ENCODE measurements at places on chromosomes 1 and 21.

DNA sequence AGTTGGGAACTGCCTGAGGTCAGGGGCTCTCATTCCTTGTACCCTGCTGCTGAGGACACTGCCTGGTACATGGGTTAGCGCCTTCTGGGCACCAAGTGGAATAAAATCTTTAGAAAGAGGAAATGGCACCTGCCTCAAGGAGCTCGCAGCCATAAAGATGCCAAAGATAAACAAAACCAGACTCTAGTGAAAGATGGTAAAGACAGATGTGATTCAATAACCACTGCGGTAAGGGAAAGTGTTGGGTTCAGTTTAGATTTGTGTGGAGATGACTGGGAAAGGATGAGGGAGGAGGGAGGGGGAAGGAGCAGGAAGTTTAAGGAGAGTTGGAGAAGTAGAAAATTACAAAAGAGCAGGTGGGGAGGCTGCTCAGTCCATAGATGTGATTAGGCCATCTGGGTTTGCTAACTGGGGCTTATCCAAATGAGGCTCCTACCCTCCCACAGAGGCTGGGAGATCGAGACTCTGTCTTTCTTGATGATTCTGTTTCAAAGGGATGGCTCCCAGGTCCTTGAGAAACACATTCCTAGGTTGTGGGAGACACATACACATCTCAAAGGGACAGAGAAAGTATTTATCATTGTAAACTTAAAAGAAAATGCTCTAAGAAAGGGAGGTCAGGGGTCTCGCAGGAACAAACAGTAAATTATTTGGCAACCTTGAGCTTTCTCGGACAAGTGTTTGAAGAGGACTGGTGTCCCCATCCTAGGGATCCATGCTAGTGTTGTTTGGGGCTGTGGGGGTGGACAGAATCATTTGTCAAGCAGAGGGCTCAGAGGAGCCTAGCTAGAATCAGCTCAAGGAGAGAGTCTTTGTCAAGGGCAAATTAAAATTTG lies 65.7 kb upstream of the MORC3 start:
- DNase-seq, result no peak

DNA sequence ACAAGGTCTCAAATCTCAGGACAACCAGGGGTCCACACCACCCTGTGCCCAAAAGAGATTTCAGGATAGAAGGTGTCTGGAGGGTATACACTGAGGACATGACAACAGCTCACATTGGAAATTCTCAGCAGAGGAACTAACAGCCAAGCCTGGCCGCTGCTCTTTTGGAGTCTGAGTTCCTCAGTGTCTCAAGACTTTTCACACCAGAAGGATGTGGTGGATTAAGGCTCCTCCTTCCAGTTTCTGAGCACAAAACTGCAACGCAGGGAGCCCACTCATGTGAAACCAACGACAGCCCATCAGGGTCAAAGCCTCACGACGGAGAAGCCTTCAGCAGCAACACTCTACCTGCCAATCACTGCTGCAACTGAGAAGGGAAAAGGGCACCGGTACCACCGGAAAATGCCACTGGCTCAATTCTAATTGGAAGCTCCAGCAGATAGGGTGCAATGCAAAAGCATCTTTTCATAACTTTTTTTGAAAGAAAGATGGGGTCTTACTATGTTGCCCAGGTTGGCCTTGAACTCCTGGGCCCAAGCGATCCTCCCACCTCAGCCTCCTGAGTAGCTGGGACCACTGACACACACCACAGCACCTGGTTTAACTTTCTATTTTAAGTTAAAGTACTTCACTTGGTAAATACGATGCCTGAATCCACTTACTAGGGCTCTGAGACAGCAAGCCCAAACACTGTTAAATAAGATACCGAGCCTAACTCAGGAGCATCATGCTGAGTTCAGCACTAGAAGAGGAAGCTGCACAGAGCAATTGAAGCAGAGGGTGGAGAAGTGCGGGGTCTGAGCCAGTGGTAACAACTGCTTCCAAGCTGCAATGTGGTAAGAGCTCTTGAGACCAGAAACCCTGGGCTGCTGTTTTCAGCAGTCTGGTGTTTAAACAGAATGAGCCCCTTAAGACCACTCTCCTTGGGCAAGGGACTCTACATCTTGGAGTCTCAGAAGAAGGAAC lies 7.8 kb downstream of the CAPZB start:
- DNase-seq, result no peak

DNA sequence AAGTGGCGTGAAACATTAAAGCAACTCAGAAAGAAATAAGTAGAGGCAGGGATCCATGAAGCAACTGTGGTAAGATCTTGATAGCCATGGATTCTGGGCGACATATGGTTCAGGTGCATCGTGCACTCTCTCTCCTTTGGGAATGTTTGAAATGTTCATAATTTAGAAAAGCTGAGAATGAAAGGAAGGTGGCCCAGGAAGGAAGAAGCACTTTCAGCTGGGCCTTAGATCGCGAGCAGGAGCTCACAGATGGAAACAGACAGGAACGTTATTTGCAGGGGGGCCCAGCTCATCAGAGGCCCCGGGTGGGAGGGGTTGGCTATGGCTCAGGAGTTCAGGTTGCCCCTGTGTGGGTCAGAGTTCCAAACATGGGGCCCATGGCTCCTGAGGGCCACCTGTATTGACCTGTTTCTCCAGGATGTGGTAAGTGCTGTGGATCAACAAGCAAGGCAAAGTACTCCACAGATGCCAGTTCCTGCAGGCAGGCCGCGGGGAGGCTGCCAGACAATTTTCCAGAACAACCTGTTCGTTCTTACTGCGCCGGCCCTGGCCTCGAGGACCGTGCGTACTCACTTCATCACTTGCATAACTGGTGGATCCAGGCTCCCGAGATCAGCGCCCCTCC lies 253.2 kb downstream of the TOMM20 start:
- DNase-seq, result no peak

GRCh38 chr1:29651684-29652665 lies 415.7 kb downstream of the PTPRU start:
- DNase-seq, result no peak

GRCh38 chr1:18819986-18820790 lies 39.3 kb downstream of the TAS1R2 start:
- no peak for DNase-seq

DNA sequence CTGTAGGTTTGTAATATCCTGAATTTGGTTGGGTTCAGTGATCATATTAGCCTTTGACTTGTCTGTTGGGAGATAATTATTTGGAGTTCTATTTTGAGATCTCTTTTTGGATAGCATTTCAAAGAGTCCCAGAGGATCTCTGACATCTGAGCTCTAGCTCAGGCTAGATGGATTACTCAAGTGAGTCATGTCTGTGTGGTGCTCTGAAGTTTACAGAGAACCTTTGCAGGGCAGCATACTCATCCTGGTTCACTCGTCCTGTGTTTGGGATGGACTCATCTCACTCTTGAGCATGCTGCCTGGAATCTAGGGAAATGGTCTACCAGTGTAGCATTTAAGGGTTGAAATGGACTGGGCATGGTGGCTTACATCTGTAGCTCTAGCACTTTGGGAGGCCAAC lies 29.4 kb upstream of the BMP8A start:
- no peak for DNase-seq

GRCh38 chr1:33460144-33460543 lies 12.3 kb upstream of the ZSCAN20 start:
- DNase-seq, result no peak

GRCh38 chr1:233319272-233319671 lies 8.3 kb upstream of the MAP3K21 start:
- no peak for DNase-seq

DNA sequence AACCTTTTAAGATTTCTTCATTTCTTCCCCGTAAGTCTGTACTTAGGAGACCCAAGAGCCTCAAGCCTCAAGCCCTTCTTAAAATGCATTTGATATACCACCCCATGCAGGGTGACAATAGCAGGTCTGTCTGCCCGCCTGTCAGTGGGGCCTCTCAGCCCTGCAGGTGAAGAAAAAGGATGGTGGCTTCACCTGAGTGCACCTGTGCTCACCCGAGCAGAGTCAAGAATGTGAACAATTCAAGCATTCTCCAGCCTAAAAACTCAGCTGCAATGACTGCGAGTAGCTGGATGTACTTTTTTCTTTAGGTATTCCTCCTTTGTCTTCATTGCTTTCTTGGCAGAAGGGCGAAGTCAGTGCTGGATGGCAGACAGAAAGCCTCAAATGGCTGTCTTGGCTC lies 203.3 kb downstream of the LMX1A start:
- no peak for DNase-seq

- DNase-seq, result no peak
Observed at GRCh38 chr1:35947547-35947946, 16.6 kb downstream of the AGO3 start.

- DNase-seq, result no peak
Observed at GRCh38 chr1:154619181-154619948, 11.4 kb upstream of the ADAR start.

DNA sequence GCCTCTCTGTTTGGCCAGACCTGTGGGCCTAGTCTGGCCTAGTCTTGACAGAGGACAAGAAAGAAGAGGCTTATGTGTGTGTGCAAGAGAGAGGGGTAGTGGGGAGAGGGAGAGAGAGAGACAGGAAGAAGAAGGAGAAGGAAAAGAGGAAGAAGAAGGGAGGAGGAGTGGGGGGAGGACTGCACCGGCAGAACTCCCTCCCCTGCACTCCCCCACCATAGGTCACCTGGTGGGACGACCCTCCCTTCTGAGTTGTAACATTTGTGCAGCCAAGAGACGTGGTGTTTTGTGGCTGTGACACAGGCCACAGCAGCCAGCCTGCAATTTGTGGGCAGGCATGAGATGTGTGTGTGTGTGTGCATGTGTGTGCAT lies 4.3 kb downstream of the INAVA start:
- DNase-seq, result no peak

GRCh38 chr1:112431038-112431437 lies 35.0 kb downstream of the CTTNBP2NL start:
- DNase-seq, result no peak

DNA sequence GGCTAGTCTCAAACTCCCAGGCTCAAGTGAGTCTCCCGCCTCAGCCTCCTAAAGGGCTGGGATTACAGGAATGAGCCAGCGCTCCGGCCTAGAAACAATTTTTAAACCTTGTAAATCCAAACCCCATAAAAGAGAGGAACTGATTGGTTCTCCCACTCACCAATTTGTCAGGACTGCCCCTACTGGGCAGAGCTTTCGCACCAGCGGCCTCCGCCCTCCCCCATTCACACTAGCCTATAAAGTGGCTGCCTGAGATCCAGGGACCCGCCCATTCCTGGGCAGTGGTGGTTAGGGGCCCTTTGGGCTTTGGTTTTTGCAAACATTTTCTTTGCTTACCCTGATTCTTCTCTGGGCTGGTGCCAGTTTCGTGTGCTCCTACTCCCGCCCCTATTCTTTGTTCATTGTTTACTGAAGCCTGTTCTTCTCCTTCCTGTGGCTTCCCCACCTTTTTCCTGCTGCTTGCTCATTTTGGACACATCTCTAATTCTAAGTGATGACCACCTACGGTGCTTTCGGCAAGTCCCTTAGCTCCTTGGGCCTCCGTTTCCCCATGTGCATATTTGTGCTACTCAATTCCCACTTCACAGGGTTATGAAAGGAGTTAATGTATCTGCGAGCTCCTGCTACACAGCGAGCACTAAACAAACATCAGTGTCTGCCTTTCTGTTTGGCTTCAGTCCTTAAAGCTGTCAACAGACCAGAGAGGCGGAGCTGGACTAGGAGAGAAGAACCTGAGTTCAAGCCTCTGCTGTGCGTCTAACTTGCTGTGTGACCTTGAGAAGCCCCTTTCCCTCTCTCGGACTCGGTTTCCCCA lies 39.8 kb upstream of the CLIC4 start:
- peak; percentile 16 for DNase-seq

DNA sequence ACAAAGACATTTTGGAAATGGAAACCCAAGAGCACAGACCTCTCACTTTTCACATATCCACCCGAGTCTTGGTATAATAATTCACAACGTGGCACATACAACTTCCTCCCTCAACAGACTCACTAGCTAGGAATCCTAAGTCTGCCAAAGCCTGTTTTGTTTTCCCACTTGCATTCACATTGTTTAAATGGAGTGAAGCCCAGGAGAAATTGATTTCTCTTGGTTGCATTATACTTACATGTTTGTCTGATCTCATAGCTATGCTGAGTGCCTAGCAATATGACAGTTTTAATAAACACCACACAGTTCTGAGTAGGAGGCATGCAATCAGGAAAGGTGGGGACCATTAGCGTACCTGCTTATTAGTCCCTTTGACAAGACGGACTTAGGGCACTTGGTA lies 348.6 kb upstream of the ADGRL4 start:
- no peak for DNase-seq

- DNase-seq, result no peak
Observed at GRCh38 chr21:37534431-37534830, 167.9 kb downstream of the DYRK1A start.

DNA sequence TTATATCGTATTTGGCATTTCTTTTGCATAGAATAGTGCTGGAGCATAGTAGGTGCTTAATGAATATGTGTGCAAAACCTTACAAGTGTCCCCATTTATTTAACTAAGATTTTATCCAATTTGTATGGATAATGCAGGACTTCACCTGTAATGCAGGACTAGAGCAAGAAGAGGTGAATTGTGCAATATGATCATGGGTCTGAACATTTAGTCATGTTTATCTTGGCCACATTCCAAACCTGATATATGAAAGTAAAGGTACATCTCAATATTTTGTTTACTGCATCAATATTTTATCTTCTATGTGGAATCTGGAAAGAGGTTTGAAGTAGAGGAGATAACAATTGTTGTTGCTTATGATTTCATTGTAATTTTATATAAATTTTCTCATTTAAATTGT lies 1626.7 kb upstream of the B3GALT2 start:
- DNase-seq, result no peak

DNA sequence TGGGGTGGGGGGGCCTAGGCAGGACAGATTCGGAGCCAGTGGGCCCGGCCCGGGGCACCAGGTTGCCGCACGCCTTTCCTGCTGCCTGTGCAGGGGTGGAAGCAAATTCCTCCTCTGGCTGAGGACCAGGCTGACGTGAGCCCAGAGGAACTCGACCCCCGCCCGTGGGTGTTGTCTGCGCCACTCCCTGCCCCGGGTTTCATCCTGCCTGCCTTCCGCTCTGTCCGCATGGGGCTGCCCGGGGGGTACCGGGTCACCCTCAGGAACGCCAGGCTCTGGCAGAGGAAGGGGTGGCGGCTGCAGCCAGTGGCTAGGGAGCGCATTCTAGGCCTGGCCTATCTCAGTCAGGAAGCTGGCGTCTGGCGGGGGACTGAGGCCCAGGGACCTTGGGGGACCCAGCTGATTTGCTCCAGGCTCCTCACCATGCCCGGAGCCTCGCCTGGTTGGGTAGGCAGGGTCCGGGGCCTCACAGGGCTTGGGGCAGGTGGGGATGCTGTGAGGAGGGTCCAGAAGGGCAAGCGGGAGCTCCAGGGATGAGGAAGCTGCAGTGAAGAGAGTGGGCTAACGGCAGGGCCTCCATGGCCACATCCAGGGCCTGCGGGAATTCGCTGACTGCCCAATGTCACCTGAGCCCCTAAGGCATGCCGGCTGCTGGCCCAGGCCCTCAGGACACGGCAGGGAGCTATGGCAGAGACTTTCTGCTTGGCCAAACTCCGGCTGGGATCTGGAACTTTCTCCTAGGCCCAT lies 2.4 kb upstream of the IBA57 start:
- DNase-seq, result no peak

- no peak for DNase-seq
Observed at GRCh38 chr1:171999756-172000155, 158.5 kb downstream of the DNM3 start.

- no peak for DNase-seq
Observed at GRCh38 chr1:116334868-116335635, 38.0 kb upstream of the ATP1A1 start.
